ENCODE measurements at places on chromosomes 12 and 14.

- no peak for DNase-seq
Measured at GRCh38 chr12:105916760-105917039, 222.1 kb downstream of the NUAK1 start.

DNA sequence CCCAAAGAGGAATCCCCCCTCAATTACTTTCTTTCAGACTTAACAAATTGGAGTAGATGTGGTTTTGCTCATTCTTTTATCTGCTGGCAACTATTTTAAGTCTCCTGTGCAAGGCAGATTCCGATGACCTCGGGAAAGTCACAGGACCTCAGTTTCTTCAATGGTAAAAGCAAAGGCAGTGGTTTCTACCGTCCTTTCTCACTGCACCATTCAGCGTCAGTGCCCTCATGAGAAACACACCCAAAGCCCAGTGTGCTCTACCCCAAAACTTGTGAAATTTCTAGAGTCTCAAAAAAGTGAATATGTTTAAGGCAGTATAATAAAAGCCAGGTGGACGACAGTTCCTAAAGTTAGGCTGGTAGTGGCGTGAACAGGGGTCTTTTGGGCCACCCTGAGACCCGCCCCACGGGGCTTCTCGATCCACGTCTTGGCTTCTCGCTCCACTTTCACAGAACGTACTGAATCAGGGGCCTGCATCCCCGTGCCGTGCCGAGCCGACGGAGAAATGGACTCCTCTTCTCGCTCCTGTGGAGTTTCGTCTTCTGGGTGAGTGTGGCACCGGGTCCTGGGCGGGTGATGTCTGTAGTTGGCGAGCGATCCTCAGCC is 1.3 kb upstream of the ARHGAP5 start:
- no peak for DNase-seq

DNA sequence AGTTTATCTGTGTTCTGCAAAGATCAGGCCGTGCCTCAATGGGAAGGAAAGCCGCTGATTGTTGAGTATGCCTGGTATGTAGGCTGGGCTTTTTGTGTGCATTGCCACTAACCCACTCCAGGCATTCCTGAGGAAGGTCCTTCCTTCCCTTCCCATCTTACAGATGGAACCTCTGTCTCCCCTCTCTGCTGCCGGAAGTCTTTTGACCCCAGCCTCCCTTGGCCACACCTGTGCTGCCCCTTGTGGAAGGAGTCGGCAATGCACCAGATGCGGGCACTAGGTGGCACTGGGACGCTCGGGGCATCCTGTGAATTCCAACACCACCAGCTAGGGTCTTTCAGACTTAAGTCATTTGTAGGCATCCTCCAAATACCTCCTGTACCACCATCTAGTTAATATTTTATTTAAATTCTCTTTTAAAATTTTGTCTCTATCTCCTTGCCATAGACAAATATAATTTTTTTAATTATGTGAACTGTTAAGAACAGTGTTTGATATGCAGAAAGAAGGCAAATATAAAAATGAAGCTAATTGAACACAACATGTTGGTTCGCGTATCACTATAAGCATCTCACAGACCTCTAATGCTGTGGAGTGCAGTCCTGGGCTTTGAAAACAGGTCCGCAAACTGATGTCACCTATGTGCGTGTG is 99.6 kb downstream of the RIN3 start:
- no peak for DNase-seq

DNA sequence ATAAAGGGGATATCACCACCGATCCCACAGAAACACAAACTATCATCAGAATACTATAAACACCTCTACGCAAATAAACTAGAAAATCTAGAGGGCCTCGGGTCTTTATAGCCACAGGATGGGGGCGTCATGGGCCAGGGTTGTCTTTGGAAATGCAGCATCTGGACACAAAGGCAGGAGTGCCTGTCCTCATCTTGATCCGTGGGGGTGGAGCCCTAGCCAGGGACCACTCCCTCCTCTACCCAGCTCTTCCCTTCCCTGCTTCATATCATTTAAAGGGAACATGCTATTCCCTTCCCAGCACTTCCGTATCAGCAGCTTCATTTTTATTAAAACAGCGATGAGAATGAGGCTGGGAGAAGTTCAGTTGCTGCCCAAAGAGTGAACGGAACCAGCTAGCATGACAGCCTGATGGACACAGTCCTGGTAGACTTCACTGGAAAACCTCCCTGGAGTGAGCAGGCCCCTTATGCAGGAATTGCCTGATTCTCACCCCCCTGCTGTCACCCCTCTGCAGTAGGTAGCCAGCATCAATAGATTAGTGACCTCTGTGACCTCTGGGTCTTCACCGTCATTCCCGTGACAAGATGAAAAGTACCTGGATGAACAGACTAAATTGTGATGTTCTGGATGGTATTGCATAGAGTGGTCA is 251.4 kb upstream of the RGS6 start:
- DNase-seq = no peak

DNA sequence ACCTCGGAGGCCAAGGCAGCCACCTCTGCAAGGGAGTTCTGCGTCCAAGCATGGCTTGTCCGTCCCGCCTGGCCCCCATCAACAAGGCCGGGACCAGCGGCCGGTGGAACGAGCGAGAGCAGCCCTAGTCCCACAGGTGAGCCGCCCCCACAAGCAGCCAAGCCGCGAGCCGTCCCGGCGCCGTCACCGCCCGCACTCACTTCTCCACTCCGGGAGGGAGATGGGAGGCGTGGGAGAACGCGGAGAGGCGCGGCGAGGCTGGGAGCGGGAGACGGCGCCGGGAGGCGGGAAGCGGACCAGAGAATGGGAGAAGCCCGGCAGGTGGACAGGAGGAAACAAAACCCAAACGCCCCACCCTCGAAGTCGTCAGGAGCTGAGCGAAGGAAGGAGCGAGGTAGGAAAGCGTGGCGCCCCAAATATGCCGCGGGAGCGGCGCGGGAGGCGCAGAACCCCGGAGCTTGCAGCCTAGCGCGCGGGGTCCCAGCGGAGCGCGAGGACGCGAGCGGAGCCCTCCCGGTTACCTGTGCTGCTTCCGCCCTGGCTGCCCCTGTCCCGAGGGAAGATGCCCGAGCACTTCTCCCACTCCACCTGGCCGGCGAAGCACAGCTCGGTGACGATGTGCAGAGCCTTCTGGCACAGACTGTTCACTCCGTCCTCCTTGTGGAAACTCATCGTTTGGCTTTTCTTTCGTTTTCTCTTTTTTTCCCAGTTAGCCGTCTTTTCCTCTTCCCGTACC is 600 bp downstream of the SYT10 start:
- DNase-seq = no peak

- DNase-seq = no peak
Measured at GRCh38 chr14:94355191-94355794, 32.2 kb upstream of the SERPINA6 start.

- DNase-seq = no peak
Measured at GRCh38 chr14:59208224-59208814, 19.9 kb downstream of the DAAM1 start.

Data from omental fat pad (tissue), 4 donors.